ENCODE measurements at places on chromosomes 3 and 15. TPM values are rescaled to one million over a fixed set of nuclear protein-coding genes. Genes with fewer than 3 reads are reported as not detected.

DNA sequence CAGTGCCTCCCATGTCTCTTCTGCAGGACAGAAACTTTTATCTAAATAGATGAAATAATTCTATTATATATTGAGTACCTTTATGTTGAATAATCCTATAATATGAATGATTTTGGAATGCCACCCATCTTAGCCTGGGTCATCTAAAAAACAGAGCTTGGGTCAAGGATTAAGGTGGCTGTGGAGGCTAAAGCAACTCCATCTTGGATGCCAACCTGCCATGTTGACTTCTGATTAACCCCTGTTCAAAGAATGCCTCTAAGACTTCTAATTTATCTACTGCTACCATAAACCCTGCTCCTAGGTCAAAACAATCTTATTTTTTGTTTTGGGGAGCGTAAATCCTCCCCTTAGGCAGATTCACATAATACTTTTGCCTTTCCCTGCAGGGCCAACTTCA lies 31.5 kb upstream of the C15orf39 start:
- DNase-seq = no peak

GRCh38 chr3:13487403-13487802 lies 7.3 kb downstream of the HDAC11 start:
- no peak for DNase-seq

DNA sequence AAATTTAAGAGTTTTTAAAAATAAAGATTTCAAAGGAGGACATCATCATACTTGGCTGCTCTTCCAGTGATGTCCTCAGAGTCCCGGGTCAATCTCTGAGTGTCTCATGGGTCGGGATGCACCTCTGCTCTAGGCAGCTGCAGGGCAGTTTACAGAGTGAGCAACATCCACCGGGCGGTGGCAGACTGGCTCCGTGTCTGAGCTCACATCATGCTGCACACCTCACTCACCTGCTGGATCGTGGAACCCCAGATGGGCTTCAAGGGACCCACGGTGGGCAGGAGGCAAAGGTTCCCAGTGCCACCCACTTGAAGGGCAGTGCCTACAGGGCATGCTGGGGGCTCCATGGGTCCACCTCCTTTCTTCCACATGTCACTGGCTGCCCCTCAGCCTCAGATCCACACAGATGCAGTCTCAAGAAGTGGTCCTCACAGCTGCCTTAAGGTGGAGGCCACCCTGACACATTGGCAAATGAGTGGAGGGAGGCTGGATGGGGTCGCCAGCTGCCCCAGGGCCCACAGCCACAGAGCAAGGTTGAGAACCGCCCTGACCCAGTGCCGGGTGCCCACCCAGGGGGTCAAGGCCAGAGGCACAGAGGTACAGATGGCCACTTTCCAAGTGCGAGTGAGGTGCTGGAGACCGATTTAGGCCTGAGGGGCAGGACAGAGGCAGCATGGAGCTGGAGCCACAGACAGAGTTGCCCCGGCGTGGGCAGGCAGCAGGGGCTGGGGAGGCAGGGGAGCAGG lies 25.2 kb downstream of the CYFIP1 start:
- DNase-seq = no peak

DNA sequence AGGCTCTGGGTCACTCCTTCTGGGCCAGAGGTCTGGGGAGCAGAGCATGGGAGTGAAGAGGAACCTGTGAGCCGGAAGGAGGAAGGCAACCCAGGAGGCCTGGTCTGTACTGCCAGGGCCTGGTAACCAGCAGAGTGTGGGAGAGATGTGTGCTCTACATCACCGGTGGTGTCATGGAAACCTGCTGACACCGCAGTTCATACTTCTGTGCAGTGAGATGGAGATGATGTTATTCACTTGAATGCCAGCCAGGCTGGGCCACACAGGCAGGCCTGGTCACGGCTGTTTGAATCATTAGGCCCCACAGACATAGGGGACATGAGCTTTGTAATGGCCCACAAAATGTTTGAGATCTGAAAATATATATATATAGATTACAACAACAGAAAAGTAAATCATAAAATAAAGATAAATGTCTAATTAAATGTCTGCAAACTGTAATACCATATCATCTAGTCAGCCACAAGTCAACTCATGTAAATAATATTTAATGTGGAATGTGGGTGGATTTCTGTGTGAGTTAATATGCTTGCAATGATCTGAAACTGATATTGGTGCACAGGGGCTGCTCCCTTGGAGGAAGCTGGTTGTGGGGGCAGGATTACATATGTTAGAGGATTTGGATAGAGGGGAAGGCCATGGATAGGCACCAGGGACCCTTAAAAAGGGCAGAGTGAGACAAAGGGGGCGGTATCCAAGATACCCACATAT lies 108.5 kb upstream of the PFN2 start:
- DNase-seq = peak; percentile 94

GRCh38 chr15:79204886-79205675 lies 77.4 kb upstream of the ANKRD34C start:
- no peak for DNase-seq

GRCh38 chr3:73469331-73469730 lies 155.4 kb downstream of the PDZRN3 start:
- no peak for DNase-seq

- DNase-seq = no peak
Observed at GRCh38 chr15:84960391-84961113, 21.1 kb upstream of the PDE8A start.

GRCh38 chr3:31508452-31509146 lies 24.1 kb upstream of the STT3B start:
- no peak for DNase-seq

CCDC54 gene
- not detected for total RNA-seq

DMXL2 gene
- total RNA-seq = 22.4 TPM

SHF gene
- total RNA-seq = 22.9 TPM

PLCH1 gene
- 0.61 TPM for total RNA-seq
